ENCODE measurements at places on chromosomes 1 and 21.

GRCh38 chr1:175511496-175511895 lies 231.9 kb downstream of the TNR start:
- no peak for DNase-seq

- DNase-seq: peak; percentile 50
These were observed 8.8 kb upstream of the FNDC7 start for GRCh38 chr1:108703939-108704338.

GRCh38 chr1:96474985-96475743 lies 246.4 kb upstream of the PTBP2 start:
- no peak for DNase-seq

GRCh38 chr1:31875636-31876236 lies 59.9 kb upstream of the SPOCD1 start:
- no peak for DNase-seq

GRCh38 chr1:78526496-78526895 lies 35.7 kb downstream of the PTGFR start:
- DNase-seq: no peak

DNA sequence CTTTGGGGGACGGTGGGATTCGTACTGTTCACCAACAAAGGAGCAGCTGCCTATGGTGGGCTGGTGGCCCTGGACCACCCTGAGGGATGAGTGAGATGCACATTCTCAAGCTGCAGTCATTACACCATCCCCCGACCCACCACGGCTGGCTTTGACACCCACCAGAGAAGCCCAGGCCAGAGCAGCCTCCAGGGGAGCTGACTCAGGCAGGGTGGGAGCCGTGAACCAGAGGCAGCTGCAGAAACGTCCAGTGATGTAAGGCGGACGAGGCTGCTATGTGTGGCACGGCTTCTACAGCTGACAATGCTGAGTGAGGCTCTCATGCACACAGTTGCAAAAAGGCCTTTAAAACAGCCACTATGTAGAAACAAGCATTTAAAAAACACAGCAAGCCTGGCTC lies 40.1 kb downstream of the CHAF1B start:
- DNase-seq: peak; percentile 31

DNA sequence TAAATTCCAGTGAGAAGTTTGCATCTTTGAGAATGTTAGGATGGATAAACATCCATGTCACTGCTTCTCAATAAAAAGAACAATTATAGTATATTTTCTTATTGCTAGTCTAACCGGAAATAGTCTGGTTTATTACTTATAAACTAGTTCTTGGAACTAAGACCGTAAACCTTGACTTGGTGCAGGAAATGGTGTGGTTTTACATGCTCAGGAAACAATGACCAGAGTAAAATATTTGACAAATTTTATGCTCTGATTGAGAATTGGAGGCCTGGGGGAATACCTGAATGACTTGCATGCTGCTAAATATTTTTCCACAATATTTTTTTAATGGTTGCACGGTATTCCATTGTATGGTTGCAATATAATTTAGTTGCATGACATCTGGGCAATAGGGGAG lies 76.3 kb downstream of the XCL2 start:
- peak; percentile 32 for DNase-seq

DNA sequence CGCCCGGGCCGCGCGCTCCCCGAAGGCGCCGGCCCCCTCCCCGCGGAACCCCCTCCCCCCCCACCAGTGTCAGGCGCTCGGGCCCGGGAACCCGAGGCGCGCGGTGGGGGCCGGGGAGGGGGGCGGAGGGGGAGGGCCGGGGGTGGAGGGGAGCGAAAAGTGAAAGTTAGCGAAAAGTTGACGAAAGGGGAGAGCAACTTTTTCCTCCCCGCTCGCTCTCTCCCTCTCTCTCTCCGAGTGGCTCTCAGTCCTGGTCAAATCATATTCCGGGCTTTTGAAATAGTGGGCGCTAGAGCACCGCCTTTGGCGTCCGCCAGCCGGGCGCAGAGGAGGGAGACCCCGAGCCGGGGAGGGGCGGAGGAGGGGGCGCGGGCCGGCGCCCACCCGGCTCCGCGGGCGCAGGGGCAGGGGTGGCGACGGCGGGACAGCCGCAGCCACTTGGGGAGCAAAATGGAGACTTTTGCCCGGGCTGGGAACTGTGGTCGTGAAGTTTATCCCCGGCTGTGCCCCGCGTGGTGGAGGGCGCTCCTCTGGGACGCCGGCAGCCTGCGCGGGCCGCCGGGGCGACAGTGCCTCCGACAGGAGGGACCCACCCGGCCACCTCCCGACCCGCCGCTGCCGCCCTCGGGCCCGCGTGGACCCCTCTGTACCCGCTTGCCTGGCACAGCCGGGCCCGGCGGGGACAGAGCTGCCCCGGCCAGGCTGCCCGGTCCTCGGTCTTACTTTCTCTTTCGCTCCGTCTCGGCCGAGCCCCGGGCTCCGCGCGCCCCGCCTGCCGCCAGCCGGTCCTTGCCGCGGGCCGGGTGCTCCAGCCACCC lies 697 bp downstream of the PRDM16 start:
- peak; percentile 48 for DNase-seq

GRCh38 chr1:39412892-39413291 lies 78.5 kb upstream of the BMP8A start:
- no peak for DNase-seq

- DNase-seq: peak; percentile 41
These were observed 24.3 kb downstream of the PER3 start for GRCh38 chr1:7808253-7808844.

DNA sequence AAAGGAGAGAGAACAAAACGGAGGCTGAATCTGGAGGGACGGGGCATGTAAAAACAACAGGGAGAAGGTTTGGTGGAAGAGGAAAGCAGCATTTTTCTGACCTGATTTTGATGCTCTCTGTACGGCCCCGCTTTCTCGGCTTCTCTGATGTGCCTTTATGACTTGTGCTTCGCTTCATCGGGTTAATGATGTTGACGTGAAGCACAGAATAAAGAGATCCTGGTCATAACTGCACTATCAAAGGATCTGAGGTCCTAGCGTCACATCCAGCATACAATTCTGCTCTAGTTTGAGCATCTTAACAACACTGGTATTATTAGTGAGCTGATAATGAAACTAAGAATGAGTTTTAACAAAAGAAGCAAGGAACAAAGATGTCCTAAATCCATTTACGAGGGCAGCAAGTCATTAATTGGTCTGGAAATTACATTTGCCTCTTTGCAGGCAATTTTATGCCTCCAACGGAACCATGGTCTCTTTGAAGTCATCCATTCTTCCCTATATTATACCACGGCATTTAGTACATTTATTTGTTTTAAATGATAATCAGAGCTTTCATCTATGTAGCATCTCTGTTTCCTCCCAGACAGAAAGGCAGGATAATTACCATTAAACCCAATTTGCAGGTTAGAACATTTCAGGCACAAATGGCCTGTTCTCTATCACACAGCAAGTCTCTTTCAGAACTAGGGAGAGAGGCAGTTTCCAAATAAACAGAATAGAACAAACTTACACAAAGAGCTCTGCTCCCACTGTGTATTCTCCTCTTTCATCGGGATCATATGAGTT lies 45.3 kb upstream of the B3GALNT2 start:
- DNase-seq: no peak

GRCh38 chr1:100816049-100816448 lies 78.6 kb downstream of the EXTL2 start:
- DNase-seq: no peak

GRCh38 chr1:154379301-154379700 lies 25.8 kb upstream of the IL6R start:
- no peak for DNase-seq

DNA sequence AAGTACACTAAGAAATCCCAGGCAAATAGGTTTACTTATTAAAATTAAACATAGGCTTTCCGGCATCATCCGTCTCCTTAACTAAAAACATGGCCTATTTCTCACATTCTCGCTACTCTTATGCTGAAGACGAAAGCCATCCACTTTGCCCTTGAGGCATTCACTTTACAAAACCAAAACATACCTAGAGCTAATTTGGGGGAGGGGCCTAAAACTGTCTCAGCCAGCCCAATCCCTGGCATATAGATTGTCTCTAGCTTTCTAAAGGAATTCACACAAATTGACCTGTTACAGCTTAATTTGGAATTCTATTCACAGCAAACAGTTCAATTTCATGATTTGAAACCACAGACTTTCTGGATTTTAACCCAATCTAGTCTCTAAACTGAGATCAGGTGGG lies 34.8 kb downstream of the SLC35D1 start:
- no peak for DNase-seq

GRCh38 chr1:201754353-201754752 lies 74.6 kb upstream of the IPO9 start:
- no peak for DNase-seq

- DNase-seq: no peak
These were observed 4.4 kb upstream of the ACTRT2 start for GRCh38 chr1:3016641-3017439.

GRCh38 chr1:171566467-171566866 lies 55.6 kb upstream of the MYOCOS start:
- no peak for DNase-seq

GRCh38 chr1:151541752-151542151 lies 1.6 kb downstream of the TUFT1 start:
- DNase-seq: no peak

GRCh38 chr1:63601463-63601862 lies 8.3 kb downstream of the PGM1 start:
- DNase-seq: no peak

- DNase-seq: no peak
These were observed 119.6 kb downstream of the ATG4C start for GRCh38 chr1:62903522-62903921.

- no peak for DNase-seq
These were observed 413.4 kb upstream of the BEND5 start for GRCh38 chr1:49190138-49190537.

DNA sequence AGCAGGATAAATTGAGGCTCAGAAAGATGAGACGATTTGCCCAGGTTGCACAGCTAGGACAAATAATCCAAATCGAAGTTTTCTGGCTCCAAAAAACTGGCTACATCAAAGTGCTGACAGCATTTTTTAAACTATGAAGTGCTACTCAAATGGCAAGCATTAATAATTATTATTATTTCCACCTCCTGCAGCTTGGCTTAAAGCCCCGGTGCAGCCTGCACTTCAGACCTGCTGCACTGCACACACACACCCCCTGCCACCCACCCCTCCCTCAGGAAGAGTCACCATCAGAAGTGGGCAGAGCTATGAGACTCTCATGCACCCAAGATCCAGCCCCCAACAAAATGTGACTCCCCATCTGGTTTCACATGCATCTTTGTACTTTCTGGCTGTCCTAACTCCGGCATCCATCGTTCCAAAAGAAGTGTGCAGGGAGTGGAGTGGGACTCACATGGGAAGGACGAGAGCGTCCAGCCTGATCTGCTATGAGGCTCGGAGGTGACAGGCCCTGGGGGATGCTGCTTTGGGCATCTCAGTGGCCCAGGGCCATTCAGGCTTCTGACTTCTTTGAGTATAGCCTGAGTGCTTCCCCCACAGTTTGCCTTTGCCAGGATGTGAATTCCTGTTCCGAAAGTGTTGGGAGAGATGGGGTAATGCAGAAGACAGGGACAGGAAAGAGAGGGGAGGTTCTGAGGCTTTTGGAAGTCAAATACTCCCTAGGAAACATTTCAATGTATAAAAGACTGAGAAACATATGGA lies 65.0 kb upstream of the FAM20B start:
- no peak for DNase-seq

- DNase-seq: no peak
These were observed 149.2 kb downstream of the CACNA1E start for GRCh38 chr1:181632492-181632891.

GRCh38 chr1:208209286-208209685 lies 34.9 kb downstream of the PLXNA2 start:
- DNase-seq: no peak

- no peak for DNase-seq
These were observed 38.3 kb downstream of the OLIG1 start for GRCh38 chr21:33108228-33108627.

DNA sequence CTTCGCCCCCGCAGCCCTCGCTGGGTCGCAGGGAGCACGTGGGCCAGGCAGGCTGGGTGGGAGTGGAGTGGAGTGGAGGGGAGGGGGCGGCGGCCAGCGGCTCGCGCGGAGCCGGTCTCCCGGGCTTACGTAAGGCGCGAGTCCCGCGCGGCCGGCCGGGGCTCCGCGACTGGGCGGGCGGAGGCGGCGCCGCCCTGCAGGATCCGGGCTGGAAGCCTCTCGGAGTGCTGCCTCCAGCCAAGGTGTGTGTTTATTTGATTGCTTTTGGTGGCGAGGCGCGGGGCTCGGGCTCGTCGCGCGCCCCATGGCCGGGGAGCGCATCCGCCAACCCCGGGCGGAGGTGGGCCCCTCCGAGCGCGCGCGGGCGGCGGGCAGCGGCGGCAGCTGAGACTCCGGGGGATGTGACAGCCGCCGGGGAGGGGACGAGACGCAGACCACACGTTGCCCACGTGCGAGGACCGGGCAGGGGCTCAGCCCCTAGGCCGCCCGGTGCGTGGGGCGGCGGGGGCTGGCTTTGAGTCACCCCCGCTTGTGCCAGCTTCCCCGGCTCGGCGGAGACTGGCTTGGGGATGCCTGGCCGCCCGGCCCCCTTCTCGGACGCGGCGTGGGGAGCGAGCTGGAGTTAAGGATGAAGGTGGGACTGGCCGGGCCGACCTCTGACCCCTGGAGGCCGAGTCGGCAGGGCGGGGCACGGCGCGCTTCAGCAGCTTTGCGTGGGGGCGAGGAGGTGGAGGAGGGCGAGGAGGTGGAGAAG lies 402 bp upstream of the AK4 start:
- DNase-seq: peak; percentile 29

DNA sequence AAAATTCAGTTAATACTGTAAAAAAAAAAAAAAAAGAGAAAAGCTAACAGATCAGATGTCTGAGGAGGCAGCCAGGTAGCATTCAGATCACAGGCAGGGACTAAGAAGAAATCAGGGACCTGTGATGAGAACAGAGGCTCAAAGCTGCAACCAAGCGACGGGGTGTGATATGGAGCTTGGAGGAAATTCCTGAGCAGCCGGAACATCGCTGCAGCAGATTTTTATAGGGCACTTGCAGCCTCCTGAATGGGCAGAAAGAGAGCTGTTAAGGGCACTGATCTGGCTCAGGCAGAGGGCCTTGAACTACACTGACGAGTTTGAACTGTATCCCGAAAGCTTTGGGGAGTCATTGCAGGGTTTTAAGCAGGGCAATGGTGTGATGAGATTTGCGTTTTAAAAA lies 315.4 kb downstream of the ADGRL2 start:
- no peak for DNase-seq

- no peak for DNase-seq
These were observed 375.9 kb downstream of the BRINP3 start for GRCh38 chr1:190101756-190102155.

DNA sequence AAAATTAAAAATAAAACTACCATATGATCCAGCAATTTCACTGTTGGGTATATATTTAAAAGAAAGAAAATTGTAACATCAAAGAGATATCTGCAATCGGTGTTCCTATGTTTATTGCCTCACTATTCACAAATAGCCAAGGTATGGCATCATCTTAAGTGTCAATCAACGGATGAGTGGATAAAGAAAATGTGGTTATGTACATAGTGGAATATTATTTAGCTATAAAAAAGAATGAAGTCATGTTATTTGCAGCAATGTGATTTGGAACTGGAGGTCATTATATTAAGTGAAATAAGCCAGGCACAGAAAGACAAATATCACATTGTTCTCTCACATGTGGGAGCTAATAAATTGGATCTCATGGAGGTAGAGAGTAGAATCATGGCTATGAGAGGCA lies 76.3 kb downstream of the RD3 start:
- DNase-seq: no peak

- no peak for DNase-seq
These were observed 121.8 kb downstream of the TOMM20 start for GRCh38 chr1:235006816-235007215.

GRCh38 chr1:21766210-21766609 lies 16.7 kb downstream of the USP48 start:
- no peak for DNase-seq
